Body of pancreas (tissue), 4 donors: ENCODE measurements at places on chromosomes 1 and 21. TPM values are rescaled to one million over a fixed set of nuclear protein-coding genes. Genes with fewer than 3 reads are reported as not detected.

DNA sequence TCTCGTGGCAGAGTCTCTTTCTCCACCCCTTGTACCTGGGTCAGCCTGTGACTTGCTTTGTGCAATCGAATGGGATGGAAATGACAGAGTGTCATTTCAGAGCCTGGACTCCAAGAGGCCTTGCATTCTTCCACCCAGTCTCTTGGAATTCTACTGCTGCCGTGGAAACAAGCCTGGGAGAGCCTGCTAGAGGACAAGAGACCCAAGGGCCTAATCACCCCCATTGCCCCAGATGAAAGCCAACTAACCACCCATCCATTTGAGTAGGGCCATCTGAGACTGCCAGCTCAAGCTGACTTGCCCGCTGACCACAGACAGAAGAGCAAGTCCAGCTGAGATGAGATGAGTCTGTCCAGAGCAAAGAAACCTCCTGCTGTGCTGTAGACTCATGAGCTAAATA is 201.6 kb downstream of the PTPRU start:
- DNase-seq, result no peak

CYP4Z1 gene
- 0.52 TPM for total RNA-seq

- no peak for DNase-seq
Measured at GRCh38 chr1:972726-973458, 6.6 kb downstream of the PLEKHN1 start.

DNA sequence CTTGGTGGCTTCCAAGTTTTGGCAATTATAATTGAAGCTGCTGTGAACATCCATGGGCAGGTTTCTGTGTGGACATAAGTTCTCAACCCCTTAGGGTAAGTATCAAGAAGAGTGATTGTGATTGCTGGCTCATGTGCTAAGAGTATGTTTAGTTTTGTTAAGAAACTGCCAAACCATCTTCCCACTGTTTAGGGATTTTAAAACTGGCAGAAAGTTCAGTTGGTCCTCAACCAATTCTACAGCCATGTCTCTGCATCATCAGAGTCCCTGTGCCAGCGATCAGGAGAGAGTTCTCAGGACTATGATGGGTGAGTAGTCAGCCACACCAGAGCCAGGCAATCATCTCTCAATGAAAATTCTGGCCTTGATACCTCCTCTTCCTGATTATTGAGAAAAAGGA is 193.8 kb downstream of the ZC3H11B start:
- no peak for DNase-seq

DNA sequence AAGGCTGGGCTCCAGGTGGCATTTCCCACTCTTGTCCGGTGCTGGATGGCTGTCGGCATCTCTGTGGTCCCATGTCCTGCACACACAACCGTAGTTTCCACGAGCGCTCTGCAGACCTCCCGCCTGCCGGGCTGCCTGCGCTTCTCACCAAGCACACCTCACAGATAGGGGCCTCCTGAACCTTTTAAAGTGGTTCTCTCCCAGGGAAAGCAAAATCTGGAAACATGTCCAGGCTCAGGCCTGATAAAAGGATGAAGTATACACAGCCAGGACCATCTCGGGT is 46.2 kb downstream of the CAPN9 start:
- no peak for DNase-seq

- no peak for DNase-seq
Measured at GRCh38 chr1:219871427-219872057, 56.8 kb downstream of the SLC30A10 start.

MFAP2 gene
- total RNA-seq, result 1.3 TPM

DNA sequence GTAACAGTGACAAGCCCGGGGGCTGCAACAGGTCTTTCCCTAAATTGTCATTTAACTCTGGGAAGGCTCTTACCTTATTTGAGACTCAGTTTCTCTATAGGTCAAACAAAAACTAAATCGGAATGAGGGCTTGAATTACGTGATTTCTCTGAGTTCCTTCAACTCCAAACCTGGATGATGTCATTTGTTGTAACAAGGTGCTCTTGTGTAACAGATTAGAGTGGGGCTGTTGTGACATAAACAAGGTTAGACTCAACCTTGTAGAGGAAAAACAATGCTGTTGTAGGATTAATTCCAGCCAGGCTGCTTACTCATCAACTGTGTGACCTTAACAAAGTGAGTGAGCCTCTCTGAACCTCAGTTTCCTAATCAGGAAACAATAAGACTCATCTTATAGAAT is 74.4 kb downstream of the SUSD4 start:
- DNase-seq, result no peak
